ENCODE measurements at places on chromosomes 7 and 10.

DNA sequence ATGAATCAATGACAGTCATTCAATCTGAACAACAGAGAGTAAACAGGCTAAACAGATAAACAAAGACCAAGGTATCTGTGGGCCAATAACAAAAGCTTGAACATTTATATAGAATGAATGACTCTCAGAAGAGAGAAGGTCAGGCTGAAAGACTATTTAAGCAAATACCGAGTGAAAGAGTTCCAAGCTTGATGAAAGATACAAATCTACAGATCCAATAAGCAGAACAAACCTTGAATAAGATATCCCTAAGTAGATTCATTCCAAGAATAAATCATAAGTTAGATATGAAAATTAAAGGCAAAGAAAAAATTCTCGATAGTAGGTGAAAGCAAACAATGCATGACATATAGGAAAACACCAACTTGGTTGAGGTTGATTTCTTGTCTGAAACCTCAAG lies 376.4 kb upstream of the IGFBP3 start:
- DNase-seq: no peak

- no peak for DNase-seq
Measured at GRCh38 chr7:33487998-33488682, 358.8 kb downstream of the BBS9 start.

- DNase-seq: no peak
Measured at GRCh38 chr7:71482284-71482683, 350.3 kb downstream of the GALNT17 start.

GRCh38 chr10:114087655-114088054 lies 44.0 kb downstream of the ADRB1 start:
- DNase-seq: no peak

DNA sequence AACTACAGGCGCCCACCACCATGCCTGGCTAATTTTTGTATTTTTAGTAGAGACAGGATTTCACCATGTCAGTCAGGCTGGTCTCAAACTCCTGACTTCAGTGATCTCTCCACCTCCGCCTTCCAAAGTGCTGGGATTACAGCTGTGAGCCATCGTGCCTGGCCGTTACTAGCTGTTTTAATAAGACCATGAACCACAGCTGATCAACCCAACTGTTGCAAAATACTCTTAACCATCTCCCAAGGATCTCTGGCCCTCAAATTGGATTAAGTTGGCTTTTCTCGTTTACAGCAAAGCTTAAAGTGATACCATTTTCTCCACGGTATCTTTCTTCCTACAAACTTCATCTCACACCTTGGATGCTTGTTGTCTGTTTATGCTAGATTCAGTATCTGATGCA lies 18.3 kb downstream of the ZFAND2A start:
- DNase-seq: no peak

- DNase-seq: peak; percentile 74
Measured at GRCh38 chr7:28203508-28204240, 23.1 kb upstream of the JAZF1 start.

DNA sequence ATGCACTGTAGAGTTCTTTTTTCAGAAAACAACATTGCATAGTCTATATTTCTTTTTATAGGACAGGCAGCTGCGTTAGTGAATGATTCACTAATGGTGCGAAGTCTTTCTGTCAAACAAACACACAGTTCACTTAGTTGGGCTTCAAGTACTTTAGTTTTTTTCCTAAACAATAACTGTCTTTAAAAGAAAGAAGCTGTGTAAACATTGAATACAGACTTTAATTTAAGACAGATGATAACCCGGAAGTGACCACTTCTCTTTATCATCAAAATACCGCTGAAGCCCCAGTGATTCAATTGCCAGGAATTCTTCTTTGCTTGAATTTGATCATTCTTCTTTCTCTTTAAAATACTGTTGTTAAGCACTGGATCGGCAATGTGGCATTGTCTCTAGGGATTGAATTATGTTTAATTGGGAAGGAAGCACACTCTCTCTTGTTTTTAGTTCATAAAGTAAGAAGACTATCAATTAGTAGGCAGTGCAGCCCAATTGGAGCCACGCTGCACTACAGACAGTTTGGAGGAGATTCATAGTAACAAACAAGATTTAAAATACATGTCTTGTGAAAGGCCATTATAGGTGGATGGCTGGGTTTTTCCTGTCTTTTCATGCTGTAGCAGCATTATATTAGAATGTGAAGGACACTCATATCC lies 30.4 kb downstream of the CNTNAP2 start:
- DNase-seq: peak; percentile 2

DNA sequence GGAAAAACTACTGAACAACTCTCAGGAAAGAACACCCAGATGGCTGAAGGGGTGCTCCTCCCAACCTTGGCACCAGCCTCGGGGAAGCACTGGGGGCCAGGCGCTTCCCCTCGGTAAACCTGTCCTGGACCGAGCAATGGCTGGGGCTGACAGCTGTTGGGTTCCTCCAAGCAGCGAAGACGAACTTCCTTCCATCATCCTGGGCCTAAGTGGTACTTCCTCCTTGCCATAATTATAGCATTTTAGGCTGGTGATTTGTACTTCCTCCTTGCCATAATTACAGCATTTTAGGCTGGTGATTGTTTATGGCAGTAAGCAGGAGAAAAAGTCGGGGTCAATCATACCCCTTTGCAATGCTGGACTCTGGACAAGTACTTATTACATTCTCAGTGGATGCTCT lies 69.3 kb downstream of the MYOF start:
- no peak for DNase-seq
